Vein endothelial cell (primary cell): ENCODE measurements at places on chromosomes 7 and 10. TPM values are rescaled to one million over a fixed set of nuclear protein-coding genes. Genes with fewer than 3 reads are reported as not detected.

Gene POU6F2
- total RNA-seq: not detected in 2 replicates

Gene SMNDC1
- total RNA-seq: 7.2 and 9.7 TPM in 2 replicates

Gene DCLRE1C
- total RNA-seq: 5.6 and 11.4 TPM in 2 replicates

Gene NRG3
- total RNA-seq: 6.5 and 17.3 TPM in 2 replicates

Gene ZPBP
- not detected in 2 replicates for total RNA-seq

Gene CPED1
- total RNA-seq: 0.65 and 2.5 TPM in 2 replicates

Gene AIFM2
- total RNA-seq: 2.3 and 2.8 TPM in 2 replicates

Gene ZNF853
- total RNA-seq: 0.29 and 0.65 TPM in 2 replicates

Gene CUBN
- 7.1 and 11.8 TPM in 2 replicates for total RNA-seq
